Hematopoietic multipotent progenitor cell treated with erythropoietin and hydrocortisone succinate and interleukin-3 and kit ligand, for 8 days (in vitro differentiated cells): ENCODE measurements at places on chromosomes 5 and 9.

GRCh38 chr5:143916451-143916850 is 104.5 kb downstream of the HMHB1 start:
- DNase-seq: no peak

- peak; percentile 77 for DNase-seq
Measured at GRCh38 chr9:88747768-88748167, 212.8 kb downstream of the NXNL2 start.

GRCh38 chr5:174383210-174384167 is 338.0 kb downstream of the NSG2 start:
- DNase-seq: no peak

DNA sequence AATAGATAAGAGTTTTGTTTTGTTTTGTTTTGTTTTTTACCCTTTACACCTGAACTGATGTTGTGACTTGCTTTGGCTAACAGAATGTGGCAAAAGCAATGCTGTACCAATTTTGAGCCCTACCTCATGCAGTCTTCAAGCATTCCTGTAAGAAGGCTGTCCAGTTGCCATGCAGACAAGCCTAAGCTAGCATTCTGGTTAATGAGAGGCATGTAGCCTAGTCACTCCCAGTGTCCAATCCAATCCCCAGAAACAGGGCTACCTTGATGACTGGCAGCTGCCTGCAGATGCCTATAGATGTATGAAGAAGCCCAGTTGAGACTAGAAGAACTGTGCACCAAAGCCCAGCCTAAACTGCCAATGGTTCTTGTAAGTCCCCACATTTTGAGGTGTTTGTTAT is 9.4 kb upstream of the EFNA5 start:
- DNase-seq: no peak

DNA sequence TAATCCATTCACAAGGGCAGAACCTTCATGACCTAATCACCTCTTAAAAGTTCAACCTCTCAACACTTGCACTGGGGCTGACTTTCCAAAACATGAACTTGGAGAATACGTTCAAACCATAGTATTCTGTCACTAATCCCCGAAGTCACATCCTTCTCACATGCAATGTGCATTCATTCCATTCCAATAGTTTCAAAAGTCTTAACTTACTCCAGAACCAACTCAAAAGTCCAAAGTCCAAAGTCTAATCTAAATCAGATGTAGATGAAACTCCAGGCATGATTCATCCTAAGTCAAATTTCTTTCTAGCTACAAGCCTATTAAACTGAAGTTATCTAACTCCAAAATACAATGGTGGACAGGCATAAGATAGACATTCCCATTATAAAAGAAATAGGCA is 21.7 kb upstream of the ADAMTSL1 start:
- no peak for DNase-seq
